ENCODE measurements at places on chromosomes 7 and 10. TPM values are rescaled to one million over a fixed set of nuclear protein-coding genes. Genes with fewer than 3 reads are reported as not detected.
A peak's percentile ranks its signal among the peaks of the same experiment; 100 is the strongest.

DNA sequence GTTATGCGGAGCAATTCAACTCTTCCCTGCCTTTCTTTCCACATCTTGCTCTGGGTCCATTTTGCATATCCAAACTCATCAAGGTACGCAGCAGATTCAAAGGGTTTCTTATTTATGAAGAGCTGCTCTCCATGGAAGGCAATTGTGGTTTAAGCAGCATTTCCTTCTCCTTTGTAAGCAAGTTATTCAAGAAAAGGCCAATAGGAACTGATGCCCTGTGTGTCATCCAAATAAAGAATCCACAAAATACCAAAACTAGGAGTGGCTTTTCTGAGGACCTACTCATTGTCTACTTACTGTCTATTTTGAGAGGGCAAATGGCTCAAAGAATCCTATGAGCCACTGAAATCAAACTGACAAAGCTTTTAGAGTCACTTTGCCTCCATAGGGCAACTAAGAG is 253.1 kb downstream of the PTEN start:
- DNase-seq: no peak

- peak; percentile 57 for DNase-seq
Observed at GRCh38 chr10:26555719-26556368, 117.7 kb downstream of the APBB1IP start.

DNA sequence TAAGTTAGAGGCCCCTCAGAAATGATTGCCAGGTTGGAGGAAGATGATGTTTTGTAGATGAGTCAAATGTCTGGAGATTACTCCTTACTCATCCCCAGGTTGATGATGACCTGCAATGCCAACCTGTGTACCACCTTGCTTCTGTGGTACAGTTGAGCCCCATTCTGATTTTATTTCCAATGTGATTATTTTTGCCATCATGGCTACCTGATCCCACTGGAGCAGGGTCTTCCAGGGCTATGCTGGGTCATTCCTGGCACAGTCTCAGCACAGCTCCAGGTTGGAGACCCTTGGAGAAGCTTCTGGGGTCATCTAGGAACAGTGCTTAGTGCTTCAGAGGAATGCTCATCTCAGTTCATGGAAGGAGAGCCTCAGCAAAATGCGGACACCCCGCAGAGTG is 34.3 kb downstream of the LRRC18 start:
- no peak for DNase-seq

TNS3 gene
- 126 TPM for total RNA-seq

DNA sequence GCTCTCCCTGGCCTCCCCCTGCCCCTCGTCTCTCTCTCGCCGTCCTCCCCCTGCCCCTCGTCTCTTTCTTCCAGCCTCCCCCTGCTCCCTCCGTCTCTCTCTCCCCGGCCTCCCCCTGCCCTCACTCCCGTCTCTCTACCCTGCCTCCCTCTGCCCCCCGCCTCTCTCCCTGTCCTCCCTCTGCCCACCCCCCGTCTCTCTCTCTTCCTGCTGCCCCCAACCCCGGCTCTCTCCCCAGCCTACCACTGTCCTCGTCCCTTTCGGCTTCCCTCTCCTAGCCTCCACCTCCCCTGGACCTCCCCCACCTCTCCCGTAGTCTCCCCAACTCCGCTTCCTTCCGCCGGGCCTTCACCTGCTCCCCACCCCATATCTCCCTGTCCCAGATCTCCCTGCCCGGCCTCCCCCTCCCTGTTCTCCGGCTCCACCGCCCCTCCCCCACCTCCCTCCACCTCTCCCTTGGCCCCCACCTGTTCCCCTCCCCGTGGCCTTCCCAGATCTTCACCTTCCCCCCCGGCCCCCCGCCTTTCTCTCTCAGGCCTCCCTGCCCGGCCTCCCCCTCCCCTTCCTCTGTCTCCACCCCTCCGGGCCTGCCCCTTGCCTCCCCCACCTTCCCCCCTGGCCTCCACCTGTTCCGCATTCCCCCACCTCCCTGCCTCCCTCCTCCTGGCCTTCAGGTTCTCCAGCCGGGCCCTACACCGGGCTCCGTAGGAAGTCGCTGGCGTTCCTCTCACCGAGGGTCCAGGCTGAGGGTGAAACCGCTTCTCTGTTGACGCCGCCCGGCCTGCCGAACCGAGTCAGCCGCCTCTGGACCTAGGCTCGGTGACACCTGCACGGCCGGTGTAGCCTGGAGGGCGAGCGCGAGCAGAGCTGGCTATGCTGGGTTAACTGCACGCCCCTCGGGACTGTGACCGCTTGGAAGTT is 1.2 kb downstream of the GET4 start:
- DNase-seq: peak; percentile 86

ACTR3C gene
- 24.0 TPM for total RNA-seq

C10orf67 gene
- total RNA-seq: 0.68 TPM

- DNase-seq: no peak
Observed at GRCh38 chr10:90530521-90530920, 327.3 kb downstream of the HTR7 start.
